ENCODE measurements at places on chromosomes 13 and 19.
A peak's percentile ranks its signal among the peaks of the same experiment; 100 is the strongest.

- DNase-seq: peak; percentile 36
Observed at GRCh38 chr13:49620170-49620621, 8.1 kb upstream of the ARL11 start.

DNA sequence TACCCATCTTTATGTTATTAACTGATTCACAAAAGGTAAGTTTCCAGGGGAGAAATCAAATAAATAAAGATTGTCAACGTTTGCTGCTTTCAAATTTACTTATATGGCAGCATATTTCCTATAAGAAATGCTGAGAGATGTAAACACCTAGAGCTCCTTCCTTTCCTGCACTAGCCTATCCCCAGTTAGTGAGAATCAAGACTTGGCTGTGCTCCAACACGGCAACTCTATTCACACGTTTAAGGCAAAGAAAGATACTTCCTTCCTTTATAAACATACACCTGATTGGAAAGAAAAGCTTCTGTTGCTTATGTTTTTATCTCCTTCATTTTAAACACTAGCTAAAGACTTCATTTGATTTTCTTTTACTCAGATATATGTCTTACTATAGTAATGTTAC is 107.0 kb downstream of the PCDH9 start:
- DNase-seq: no peak

- no peak for DNase-seq
Observed at GRCh38 chr19:1516395-1516753, 3.6 kb upstream of the ADAMTSL5 start.

GRCh38 chr13:112641456-112642089 is 48.3 kb upstream of the ATP11A start:
- no peak for DNase-seq

DNA sequence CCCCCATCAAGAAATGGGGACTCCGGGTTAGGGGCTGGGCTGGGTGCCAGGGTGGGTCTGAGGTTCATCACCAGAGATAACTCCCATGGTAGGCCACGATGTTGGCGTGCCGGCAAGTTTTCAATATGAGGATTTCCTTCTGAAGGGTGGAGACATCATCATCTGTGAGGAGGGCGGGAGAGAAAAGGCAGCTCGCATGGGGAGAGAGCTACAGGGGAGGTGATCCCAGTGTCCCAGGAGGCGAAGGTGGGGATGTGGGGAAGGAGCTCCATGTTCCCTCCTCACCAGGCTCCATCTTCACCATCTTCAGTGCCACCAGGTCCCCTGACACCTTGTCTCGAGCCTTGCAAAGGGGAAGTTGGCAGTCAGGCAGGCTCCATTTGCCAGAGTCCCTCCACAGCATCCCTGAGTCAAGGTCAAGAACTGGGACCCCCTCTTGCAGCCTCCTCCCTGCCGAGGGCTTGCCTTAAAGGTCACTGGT is 430 bp downstream of the MAP4K1 start:
- peak; percentile 57 for DNase-seq

DNA sequence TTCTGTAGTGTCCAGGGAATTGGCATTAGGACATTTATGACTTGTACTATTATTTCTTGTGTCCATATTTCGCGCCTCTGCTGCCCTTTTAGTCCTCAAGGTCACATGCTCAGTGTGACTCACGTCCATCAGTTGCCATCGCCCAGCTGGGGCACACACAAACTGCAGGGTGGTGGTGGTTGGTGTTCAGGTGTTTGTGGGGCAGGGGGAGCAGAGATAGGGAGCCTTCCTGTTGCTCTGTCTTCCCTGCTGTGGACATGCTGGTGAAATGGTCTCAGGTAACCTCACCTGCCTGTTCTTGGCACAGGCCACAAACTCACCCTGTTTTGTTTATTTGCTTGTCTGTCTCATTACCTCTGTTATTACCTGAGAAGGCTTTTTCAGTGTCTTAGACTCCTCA is 22.4 kb downstream of the PRR12 start:
- no peak for DNase-seq

- no peak for DNase-seq
Observed at GRCh38 chr19:9917321-9917720, 19.0 kb downstream of the OLFM2 start.

GRCh38 chr19:12726988-12727316 is 3.2 kb upstream of the TNPO2 start:
- no peak for DNase-seq

DNA sequence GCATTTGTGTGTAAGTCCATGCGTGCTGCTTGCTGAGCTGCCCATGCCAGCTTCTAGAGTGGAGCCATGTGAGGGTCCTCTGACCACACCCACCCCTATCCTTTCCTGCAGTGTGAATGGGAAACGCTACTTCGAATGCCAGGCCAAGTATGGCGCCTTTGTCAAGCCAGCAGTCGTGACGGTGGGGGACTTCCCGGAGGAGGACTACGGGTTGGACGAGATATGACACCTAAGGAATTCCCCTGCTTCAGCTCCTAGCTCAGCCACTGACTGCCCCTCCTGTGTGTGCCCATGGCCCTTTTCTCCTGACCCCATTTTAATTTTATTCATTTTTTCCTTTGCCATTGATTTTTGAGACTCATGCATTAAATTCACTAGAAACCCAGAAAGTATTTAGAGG is 10.3 kb downstream of the TBCB start:
- no peak for DNase-seq

- peak; percentile 25 for DNase-seq
Observed at GRCh38 chr13:38348861-38349389, 726 bp upstream of the UFM1 start.

DNA sequence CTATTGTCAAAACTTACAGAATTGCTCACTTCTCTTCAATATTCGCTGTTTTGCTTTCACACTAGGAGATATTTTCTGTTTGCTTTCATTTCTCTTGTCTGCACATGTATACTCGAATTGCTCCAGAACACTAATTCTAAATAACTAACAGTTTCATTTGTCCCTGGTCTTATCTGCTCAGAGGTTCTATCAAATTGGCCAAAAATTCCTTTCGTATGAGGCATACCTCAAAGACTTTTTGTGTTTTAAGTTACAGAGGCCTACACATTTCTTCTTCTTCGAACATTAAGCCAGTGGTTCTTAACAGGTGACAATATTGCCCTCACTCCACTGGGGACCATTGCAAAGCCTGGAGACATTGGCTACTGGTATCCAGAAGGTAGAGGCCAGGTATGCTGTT is 1314.6 kb downstream of the EFNB2 start:
- DNase-seq: no peak

- DNase-seq: no peak
Observed at GRCh38 chr13:30340331-30341250, 33.2 kb upstream of the KATNAL1 start.

GRCh38 chr13:25762795-25763377 is 288.9 kb downstream of the SHISA2 start:
- DNase-seq: no peak

DNA sequence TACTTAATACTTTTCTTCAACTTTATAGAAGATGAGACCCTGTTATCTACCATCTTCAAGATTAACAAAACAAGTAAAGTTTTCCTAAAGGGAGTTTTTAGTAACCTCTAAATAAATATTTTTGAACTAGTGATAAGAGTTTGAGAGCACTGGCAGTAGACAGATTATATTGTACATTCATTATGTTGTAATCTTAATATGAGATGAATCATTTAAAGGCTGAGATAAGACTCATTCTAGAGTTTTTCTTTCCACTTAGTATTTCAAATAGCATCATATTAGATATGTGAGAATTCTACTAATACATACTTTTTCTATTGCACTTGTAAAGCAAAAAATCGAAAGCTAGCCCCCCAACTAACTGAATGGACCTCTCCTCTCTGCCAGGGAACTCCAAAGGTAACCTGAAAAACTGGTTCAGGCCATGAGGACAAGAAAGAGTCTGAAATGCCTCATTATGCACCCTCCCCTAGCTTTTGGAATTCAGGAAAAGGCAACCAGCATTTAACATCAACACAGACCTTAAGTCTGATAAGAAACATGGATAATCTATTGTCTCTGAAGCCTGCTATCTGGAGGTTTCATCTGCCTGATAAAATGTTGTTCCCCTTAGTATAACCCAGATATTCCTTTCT is 875.4 kb upstream of the SLC10A2 start:
- no peak for DNase-seq

DNA sequence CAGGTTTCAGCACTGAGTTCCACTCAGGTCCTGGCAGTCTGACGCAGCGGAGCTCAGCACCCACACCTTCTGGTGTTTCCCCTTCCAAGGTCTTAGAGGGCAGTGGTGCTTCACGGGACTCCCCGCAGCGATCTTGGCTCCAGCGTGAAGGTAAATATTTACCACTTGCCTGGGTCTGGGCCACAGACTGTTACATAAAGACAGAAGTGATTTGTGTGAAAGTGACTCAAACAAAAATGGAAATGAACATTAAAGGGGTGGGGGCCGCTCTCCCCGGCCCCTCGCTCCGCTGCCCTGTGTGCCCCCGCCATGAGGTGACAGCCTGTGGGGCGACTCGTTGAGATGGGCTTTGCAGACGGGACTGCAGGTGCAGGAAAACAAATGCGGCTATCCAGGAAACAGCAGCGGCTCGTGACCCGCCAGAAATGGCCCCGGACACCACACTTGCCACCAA is 55.0 kb downstream of the GGACT start:
- no peak for DNase-seq

- no peak for DNase-seq
Observed at GRCh38 chr19:5343848-5344247, 3.2 kb upstream of the PTPRS start.

DNA sequence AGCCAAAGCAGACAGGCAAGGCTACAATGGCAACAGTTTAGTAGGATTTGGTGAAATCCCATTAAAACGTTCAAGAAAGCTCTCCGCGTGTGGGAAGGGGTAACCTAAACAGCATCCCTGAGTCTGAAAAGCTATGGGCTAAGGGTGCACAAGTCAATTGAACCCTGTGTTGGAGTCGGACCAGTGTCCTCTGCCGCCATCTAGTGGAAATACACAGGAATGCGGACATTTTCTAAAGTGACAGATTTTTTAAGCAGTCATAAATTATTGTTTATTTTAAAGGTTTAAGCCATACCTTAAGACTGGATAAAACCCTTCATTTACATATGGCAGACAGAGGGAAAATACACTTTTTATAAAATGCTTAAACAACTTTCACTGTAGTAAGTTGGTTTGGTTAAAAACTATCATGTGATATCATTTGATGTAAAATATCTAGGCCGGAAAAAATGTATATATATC is 26.5 kb upstream of the LSM14A start:
- DNase-seq: peak; percentile 67

GRCh38 chr13:24147570-24147963 is 13.0 kb upstream of the SPATA13 start:
- no peak for DNase-seq

GRCh38 chr13:38979891-38980749 is 10.5 kb downstream of the STOML3 start:
- no peak for DNase-seq

DNA sequence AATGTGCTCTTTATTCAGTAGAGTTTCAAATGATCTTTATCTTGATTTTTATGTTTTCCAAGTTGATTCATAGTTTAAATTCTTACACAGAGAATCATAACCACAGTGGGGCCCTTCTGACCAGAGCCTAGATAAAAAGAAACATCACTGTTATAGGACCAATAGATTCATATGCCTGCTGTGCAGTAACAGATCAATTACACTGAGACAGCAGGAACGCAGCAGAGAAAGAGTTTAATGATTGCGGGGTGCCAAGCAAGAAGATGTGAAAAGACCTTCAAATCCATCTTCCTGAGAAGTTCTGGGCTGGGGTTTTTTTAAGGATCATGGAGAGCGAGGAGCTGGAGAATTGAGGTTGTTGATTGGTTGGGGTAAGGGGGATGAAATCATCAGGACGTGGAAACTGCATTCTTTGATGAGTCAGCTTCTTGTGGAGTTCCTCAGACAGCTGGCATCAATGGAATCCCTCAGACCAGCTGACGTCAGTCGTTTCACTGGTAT is 346.6 kb downstream of the TBC1D4 start:
- DNase-seq: no peak

DNA sequence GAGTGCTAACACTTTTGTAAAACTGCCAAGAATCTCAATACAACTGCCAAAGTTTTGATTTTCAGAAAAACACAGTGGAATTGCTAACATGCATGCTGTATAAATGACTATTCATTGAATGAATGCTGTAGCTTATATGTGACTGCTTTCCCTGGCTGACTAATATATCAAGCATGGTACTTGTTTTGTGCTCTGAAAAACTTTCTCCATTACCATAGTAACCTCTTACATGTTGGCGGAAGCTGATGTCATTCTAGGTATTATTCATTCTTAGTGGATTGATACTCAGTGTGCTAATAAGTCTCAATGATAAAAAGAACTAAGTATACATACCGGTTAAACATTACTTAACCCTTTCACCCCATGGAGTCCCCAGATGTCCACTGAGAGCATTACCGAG is 166.1 kb upstream of the MYO16 start:
- no peak for DNase-seq

- DNase-seq: no peak
Observed at GRCh38 chr19:36043952-36044351, 10.1 kb downstream of the THAP8 start.

- no peak for DNase-seq
Observed at GRCh38 chr13:80235166-80235966, 105.6 kb downstream of the SPRY2 start.

DNA sequence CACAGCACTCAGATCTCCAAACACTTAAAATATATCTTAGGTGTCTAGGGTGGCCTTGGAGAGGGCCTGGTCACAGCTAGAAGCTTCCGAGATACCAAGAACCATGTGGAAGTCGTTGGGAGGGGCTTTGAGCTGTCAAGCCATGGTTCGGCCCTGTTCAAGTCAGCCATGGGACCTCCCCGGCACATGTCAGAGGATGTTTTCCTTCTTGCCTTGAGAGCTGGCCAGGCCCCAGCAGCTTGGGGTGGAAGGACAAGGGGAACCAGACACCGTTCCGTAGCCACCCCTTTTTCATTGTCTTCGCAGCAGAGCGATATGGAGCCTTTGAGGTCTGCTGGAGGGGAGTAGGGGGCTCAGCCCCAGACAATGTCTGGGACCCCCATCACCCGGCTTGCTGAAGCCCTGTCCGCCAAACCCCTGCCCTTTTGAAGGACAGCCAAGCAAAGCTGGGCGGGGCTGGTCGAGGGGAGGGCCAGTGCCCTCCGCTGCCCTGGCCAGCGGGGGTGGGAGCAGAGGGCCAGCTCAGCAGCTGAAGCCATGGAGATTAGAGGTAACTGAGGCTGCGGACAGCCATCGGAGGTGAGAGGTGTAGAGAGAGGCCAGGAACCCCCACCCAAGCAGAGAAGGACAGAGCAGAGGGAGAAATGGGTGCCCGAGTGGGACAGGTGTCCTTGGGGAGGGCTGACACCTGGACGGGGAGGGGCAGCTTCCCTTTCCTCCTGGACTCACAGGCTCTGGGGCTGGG is 435 bp downstream of the KLK11 start:
- no peak for DNase-seq

DNA sequence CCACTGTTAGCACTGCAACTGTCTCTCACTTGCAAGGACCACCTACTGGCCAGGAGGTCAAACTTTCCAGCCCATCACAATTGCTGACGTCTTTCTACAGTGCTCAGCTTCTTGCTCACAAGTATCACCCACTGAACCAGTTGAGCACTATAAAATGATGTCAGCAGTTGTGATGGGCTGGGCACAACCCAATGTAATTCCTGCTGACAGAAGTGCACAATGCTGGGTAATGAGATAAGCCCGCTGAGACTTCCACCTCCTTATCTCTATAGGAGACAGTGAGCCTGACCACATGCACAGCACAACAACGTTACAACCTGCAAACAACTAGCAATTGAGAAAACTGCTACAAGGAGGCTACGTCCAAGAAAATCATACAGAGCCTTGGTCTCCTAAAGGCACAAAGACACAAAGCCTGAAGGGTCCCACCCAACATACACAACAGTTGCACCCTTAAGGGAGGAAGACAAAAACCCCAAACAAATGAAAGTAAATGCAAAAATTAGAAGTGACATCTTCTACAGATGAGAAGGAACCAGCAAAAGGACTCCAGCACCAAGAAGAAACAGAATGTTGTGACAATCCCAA is 273.2 kb downstream of the LIG4 start:
- no peak for DNase-seq

All from activated T-cell treated with anti-CD3 and anti-CD28 coated beads, Interleukin-2, amount 50 U/mL, for 48 hours (primary cell).